ENCODE measurements at places on chromosomes 3 and 15. TPM values are rescaled to one million over a fixed set of nuclear protein-coding genes. Genes with fewer than 3 reads are reported as not detected.

KCNH8 gene
- under 0.01 TPM for total RNA-seq

ZBTB47 gene
- total RNA-seq, result 31.8 TPM

STOML1 gene
- 14.6 TPM for total RNA-seq

ELP6 gene
- total RNA-seq, result 28.5 TPM

CASR gene
- total RNA-seq, result not detected

CAPN3 gene
- total RNA-seq, result 4.2 TPM

PLCL2 gene
- total RNA-seq, result 5.4 TPM

SCG5 gene
- total RNA-seq, result 30.9 TPM

SPESP1 gene
- 6.0 TPM for total RNA-seq

JMJD7 gene
- total RNA-seq, result 2.3 TPM

MKRN2OS gene
- not detected for total RNA-seq

LMCD1 gene
- 175 TPM for total RNA-seq

RFTN1 gene
- 53.4 TPM for total RNA-seq

IL16 gene
- total RNA-seq, result under 0.01 TPM

ARNT2 gene
- total RNA-seq, result 1.8 TPM

C2CD4B gene
- total RNA-seq, result not detected

GPR87 gene
- total RNA-seq, result 0.09 TPM

ARHGEF26 gene
- 3.6 TPM for total RNA-seq

GREM1 gene
- total RNA-seq, result 41.6 TPM

KNG1 gene
- not detected for total RNA-seq

KBTBD13 gene
- not detected for total RNA-seq

SLC9C1 gene
- total RNA-seq, result 0.30 TPM

NAA50 gene
- 124 TPM for total RNA-seq

GABRR3 gene
- not detected for total RNA-seq

PRICKLE2 gene
- total RNA-seq, result 47.7 TPM

ACKR4 gene
- total RNA-seq, result under 0.01 TPM

GLT8D1 gene
- total RNA-seq, result 164 TPM

GRIP2 gene
- 0.09 TPM for total RNA-seq

P2RY13 gene
- total RNA-seq, result not detected

RRP9 gene
- total RNA-seq, result 30.3 TPM

MCTP2 gene
- total RNA-seq, result 25.3 TPM

GHSR gene
- not detected for total RNA-seq

IQCF5 gene
- total RNA-seq, result not detected
